ENCODE measurements at places on chromosomes 1 and 21. TPM values are rescaled to one million over a fixed set of nuclear protein-coding genes. Genes with fewer than 3 reads are reported as not detected.

INSRR gene
- total RNA-seq = not detected

CLEC20A gene
- total RNA-seq = not detected

SLC26A9 gene
- total RNA-seq = not detected

RAB13 gene
- total RNA-seq = 308 TPM

BRINP3 gene
- 2.3 TPM for total RNA-seq

RXFP4 gene
- not detected for total RNA-seq

PTGFR gene
- total RNA-seq = 77.5 TPM

ILDR2 gene
- 0.25 TPM for total RNA-seq

SUSD4 gene
- total RNA-seq = 1.9 TPM

SYPL2 gene
- 1.7 TPM for total RNA-seq

CELF3 gene
- not detected for total RNA-seq

NUDT4B gene
- 72.0 TPM for total RNA-seq

FCAMR gene
- not detected for total RNA-seq

UBASH3A gene
- not detected for total RNA-seq
